AG04449 (cell line): ENCODE measurements at places on chromosomes 1 and 21.

DNA sequence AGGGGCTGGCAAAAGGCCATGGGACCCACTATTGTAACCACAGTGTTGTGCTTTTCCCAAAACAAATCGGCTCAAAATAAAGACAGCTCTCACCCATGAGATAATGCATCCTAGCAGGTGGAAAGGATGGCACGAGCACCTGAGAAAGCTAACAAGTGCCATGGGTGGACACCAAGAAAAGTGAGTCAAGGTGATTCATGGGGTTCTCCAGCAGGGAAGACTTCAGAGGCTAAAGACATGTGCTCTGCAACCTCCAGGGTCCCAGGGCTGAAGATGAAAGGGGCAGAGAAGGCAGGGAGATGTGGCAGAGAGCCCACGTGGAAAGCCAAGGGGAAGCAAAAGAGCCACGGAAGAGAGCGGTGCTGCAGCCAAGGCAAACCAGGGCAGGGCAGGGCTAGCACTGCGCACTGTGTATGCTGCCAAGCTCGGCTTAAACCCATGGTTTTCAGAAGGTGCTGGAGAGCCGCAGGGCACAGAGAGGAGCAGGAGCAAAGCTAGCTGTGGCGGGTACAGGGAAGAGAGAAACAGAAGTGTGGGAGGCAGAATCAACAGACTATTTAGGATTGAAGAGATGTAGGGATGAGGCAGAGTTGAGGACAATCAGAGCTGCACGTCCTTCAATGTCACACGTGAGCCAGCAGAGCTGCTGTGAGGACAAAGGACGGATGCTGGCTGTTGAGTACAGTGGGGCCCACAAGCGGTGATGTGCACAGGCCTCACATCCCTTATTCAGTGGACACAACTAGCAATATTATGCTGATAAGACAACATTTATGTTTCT is 41.8 kb upstream of the C1orf198 start:
- no peak for DNase-seq

GRCh38 chr21:39582749-39583148 is 30.0 kb upstream of the B3GALT5 start:
- DNase-seq: no peak

GRCh38 chr1:27052527-27052926 is 39.9 kb upstream of the TENT5B start:
- DNase-seq: no peak

DNA sequence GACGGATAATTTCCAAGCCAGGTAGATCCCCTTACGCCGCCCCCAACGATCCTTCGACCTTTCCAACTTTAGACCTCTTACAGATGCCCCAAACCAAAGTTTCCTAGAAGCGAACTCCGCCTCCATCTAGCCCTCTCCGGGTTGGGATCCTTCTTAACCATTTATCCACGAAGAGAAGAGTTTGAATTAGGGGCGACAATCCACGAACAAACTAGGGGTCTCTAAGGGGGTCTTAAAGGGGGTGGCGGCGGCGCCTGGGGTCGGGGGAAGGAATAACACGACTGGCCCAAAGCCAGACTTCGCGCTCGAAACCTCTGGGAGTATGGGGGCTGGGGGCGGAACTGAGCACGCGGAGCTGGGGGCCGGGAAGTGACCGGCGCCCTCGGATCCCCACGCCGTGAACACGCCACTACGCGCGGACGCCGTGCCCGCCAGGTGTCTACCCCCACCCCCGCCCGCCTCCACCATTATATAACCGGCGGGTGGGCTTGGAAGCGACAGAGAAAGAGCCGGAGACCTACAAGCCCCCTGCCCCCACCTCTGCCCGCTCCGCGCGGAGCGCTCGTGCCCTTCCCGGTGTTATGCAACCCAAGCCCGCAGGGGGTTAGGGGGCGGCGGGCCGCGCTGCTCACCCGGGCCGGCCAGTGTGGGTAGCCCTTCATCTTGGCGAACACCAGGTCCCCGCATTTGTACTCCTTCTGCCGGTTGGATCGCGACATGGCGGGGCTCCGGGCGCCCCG is 594 bp downstream of the HDGF start:
- DNase-seq: no peak
